ENCODE measurements at places on chromosomes 3 and 15. TPM values are rescaled to one million over a fixed set of nuclear protein-coding genes. Genes with fewer than 3 reads are reported as not detected.

SLC35G2 gene
- 7.6 TPM for total RNA-seq

- no peak overlapping the region for H3K27ac ChIP-seq
- H3K4me1 ChIP-seq, result peaks cover 7% of the 10 kb centered on the region
- peak overlapping the region; percentile 31 for H3K4me3 ChIP-seq
These were observed 12.2 kb downstream of the STAB1 start for GRCh38 chr3:52507359-52507758.

GRCh38 chr3:128007033-128007424 lies 45.2 kb upstream of the SEC61A1 start:
- no peak for DNase-seq
- H3K27me3 ChIP-seq, result peaks cover 14% of the 10 kb centered on the region
- H3K36me3 ChIP-seq, result no peaks in the 10 kb centered on the region
- no peak overlapping the region for H3K4me3 ChIP-seq
- peaks cover 23% of the 10 kb centered on the region for H3K4me1 ChIP-seq
- H3K27ac ChIP-seq, result no peak overlapping the region

SYNPR gene
- not detected for total RNA-seq

PEX5L gene
- total RNA-seq, result 0.47 TPM

- peaks cover 15% of the 10 kb centered on the region for H3K4me1 ChIP-seq
- peak overlapping the region; percentile 8 for H3K27ac ChIP-seq
- no peak overlapping the region for H3K4me3 ChIP-seq
- no peaks in the 10 kb centered on the region for H3K27me3 ChIP-seq
These were observed 47.9 kb downstream of the CDCP1 start for GRCh38 chr3:45098310-45098709.

CYP19A1 gene
- not detected for total RNA-seq

NR1I2 gene
- total RNA-seq, result not detected

GRCh38 chr3:177561769-177562392 lies 364.6 kb upstream of the TBL1XR1 start:
- peaks cover 12% of the 10 kb centered on the region for H3K4me1 ChIP-seq
- no peaks in the 10 kb centered on the region for H3K27me3 ChIP-seq
- H3K4me3 ChIP-seq, result no peak overlapping the region
- H3K27ac ChIP-seq, result no peak overlapping the region
- no peaks in the 10 kb centered on the region for H3K36me3 ChIP-seq
- no peak for DNase-seq

DNA sequence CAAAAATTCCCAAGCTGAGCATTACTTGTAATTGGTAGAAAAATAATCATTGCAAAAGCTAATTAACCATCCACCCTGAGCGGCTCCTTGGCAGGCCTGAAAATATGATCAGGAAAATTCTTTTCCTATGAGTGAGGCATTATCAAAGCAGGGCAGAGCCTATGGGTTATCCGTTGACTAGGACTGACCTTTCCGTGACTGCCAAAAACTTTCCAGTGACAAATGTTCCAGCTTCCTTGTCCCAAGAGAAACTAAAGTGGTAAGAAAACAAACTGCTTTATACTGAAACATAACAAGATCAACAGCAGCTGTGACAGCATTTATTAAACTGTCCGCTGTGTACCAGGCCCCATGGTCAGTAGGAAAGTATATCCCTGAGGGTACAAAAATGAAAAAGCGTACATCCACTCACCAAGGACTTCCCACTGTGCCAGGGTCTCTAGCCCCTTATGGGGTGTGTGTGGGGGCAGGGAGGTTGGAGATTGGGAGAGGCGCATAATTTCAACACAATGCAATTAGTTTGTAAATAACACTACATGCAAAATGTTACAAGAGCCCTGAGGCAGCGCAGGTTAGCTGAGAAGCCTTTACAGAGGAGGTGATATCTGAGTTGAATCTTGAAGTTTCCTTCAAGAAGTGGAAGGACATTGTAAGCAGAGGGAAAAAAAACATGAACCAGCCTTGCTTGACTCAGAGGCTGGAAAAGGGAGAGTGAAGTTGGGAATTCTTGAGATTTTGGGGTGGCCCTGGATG lies 8.5 kb downstream of the LIPC start:
- H3K27ac ChIP-seq, result peak overlapping the region; percentile 8
- peak; percentile 46 for DNase-seq
- no peak overlapping the region for H3K4me3 ChIP-seq

DNASE1L3 gene
- total RNA-seq, result not detected

TMEM212 gene
- total RNA-seq, result not detected

GOLGA6L7 gene
- not detected for total RNA-seq

DNA sequence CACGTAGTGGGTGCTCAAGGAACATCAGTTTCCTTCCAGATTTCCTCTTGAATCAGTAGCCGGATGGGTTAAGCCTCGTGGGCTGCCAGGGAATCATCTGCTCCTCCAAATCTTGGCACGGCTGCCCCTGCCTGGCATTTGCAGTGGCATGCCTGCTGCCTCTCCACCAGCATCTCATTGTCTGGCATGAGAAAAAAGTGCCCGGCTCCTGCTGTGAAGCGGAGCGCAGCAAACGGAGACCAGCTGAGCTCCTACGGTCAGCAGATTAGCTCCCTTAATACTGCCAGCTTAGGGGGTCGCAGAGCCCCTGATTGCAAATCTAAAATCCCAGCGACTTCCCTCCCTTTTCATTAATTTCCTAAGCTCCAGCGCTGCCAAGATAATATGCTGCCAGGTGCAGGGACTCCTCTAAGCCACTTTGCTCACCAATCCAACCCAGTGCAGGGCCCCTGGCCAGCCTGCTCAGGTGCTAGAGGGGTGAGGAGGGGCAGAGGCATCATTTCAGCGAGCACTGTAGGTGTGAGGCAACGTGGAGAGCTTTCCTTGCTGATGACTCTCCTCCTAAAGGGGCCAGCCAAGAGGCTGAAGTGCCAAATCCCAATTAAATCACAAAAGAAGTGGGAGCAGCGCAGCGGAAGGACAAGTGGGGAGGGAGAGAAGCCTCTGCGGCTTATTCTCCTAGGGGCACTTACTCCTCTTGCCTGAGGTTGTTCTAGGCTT lies 49.6 kb upstream of the ST8SIA2 start:
- peaks cover 66% of the 10 kb centered on the region for H3K27me3 ChIP-seq
- H3K4me1 ChIP-seq, result no peaks in the 10 kb centered on the region
- no peaks in the 10 kb centered on the region for H3K36me3 ChIP-seq

RASL12 gene
- not detected for total RNA-seq

DNA sequence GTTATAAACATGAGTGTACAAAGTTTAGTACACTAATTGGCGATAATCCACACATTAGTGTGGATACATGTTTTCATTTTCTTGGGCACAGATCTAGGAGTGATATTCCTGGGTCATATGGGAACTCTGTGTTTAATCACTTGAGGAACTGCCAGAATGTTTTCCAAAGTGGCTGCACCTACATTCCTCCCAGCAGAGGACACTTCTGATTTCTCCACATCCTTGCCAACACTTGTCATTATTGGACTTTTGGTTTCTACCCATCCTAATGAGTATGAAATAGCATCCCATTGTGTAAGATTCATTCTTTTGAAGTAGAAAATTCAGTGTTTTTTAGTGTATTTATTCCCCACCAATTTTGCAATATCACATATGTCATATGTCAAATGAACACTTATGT lies 53.6 kb downstream of the CFAP92 start:
- no peak overlapping the region for H3K4me3 ChIP-seq
- no peak overlapping the region for H3K27ac ChIP-seq
- H3K36me3 ChIP-seq, result no peaks in the 10 kb centered on the region
- no peaks in the 10 kb centered on the region for H3K27me3 ChIP-seq
- H3K4me1 ChIP-seq, result no peaks in the 10 kb centered on the region
- DNase-seq, result no peak

QTRT2 gene
- total RNA-seq, result 43.6 TPM

B3GALNT1 gene
- total RNA-seq, result 3.0 TPM

HTR3E gene
- not detected for total RNA-seq

GRCh38 chr3:183644244-183644643 lies 8.8 kb downstream of the KLHL24 start:
- no peaks in the 10 kb centered on the region for H3K27me3 ChIP-seq
- H3K4me3 ChIP-seq, result no peak overlapping the region
- H3K36me3 ChIP-seq, result peaks cover 21% of the 10 kb centered on the region
- DNase-seq, result no peak

CIDEC gene
- not detected for total RNA-seq

DNA sequence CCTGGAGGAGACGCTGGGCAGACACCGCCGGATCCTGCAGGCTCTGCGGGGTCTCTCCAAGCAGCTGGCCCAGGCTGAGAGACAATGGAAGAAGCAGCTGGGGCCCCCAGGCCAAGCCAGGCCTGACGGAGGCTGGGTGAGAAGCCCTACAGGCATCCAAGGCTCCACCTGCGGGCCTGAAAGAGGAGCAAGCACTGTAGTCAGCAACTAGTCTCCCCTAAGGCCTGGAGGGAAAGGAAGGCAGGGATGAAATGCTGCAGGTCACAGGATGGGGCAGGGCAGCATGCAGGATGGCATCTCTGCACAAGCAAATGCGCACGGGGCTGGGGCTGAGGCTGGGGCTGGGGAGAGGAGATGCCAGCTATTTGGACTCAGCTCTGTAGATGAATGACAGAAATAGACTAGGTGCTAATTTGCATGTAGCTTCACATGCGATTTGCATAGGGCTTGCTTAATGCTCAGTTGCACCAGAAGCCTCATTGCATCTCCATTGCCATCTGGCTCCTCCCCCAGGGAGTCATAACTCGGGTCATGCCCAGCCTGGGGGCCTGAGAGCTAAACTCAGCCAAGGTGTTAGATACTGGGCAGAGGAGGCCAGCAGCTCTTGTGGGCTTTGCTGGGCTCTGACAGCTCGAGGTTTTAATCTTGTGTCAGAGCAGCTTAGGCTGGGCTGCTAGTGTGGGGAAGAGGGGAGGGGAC lies 5.2 kb upstream of the CPLX3 start:
- no peak overlapping the region for H3K4me3 ChIP-seq
- H3K4me1 ChIP-seq, result peaks cover 23% of the 10 kb centered on the region
- peaks cover 21% of the 10 kb centered on the region for H3K27me3 ChIP-seq
- no peaks in the 10 kb centered on the region for H3K36me3 ChIP-seq
- H3K27ac ChIP-seq, result no peak overlapping the region

CLDN18 gene
- not detected for total RNA-seq

DNA sequence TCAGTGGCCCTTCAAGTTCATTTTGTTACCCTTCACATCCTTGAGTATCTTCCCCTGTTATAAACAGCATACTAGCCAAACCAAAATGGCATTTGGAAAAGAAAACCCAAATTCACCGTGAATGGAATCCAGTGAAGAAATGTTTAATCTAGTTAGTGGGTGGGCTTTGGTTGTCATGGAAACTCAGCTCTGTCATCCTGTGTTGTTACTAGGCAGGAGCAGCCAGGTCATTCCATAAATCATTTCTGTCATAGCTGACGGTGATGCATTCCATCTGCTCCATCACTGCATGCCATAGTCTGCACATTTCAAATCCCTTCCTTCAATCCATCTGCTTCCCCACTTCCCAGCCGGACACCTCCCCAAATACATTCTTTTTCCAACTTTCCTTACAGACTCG lies 140.4 kb upstream of the CGNL1 start:
- no peak for DNase-seq
- no peak overlapping the region for H3K4me3 ChIP-seq
- no peak overlapping the region for H3K27ac ChIP-seq

DNA sequence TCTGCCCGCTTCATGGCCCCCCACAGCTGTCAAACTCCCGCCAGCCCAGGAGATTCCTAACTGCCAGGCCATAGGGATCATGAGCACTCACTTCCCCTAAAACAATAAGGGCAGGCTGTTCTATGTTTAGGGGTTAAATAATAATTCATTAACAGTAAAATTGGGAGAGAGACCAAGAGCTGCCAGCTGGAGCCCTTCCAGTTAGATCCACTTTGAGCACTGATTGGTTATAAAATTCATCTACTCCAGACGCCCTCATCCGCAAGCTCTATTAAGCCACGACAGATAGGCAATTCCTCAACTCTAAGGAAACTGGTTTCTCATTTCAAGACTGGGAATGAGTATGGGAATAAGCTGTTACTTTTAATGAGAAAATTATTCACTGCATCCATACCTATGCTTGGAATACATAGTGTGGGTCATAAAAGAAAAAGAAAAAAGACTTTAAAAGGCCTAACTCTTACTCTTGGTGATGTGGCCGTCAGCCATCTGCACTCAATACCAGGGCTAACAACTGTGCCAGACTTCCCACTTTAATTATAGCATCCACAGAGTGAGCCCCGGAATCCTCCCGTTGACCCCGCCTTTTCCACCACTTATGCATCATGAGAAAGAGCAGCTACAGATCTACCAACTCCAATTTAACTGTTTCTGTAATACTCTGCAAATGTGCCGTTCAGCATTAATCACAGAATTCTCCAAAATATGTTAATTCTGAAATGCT lies 44.5 kb downstream of the IL17RD start:
- no peaks in the 10 kb centered on the region for H3K36me3 ChIP-seq
- no peaks in the 10 kb centered on the region for H3K27me3 ChIP-seq
- no peak for DNase-seq
- H3K4me1 ChIP-seq, result no peaks in the 10 kb centered on the region

GRCh38 chr15:84982301-84982920 lies 755 bp downstream of the PDE8A start:
- H3K4me1 ChIP-seq, result peaks cover 5% of the 10 kb centered on the region
- peak overlapping the region; percentile 42 for H3K27ac ChIP-seq
- H3K27me3 ChIP-seq, result no peaks in the 10 kb centered on the region
- H3K36me3 ChIP-seq, result no peaks in the 10 kb centered on the region
- DNase-seq, result peak; percentile 33
- H3K4me3 ChIP-seq, result peak overlapping the region; percentile 86

FBN1 gene
- 24.2 TPM for total RNA-seq

TM6SF1 gene
- 0.39 TPM for total RNA-seq

DNA sequence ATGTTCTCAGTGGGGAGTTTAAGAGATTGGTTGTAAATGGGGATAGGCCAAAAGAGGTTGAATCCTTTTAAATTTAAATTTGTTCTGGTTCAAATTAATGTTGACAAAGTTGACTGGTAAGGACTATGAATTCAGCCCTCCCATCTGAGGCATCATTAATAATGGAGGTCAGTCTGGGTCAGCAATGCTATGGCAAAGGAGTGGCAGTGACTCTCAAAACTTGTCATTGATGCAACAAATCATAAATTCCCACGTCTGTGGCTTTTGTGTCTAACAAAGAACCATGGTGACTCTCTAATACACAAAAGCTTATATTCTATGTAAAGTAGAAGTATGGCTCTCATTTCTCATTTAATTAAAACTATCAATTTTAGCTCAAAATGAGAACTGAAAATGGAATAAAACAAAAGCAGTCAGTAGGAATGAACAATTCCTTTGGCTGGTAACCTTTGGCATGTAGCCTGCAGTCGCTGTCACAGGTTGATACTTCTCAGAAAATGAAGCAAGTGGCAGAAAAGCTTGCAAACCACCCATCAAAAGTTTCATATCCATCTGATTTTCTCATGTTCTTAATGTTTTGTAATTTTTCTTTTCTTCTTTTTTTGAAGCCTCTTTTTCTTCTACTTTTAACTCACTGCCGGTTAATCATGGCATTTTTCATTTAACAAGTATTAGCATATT lies 12.2 kb upstream of the ZBED2 start:
- DNase-seq, result no peak
- H3K27me3 ChIP-seq, result no peaks in the 10 kb centered on the region
- H3K4me1 ChIP-seq, result peaks cover 25% of the 10 kb centered on the region
- H3K27ac ChIP-seq, result no peak overlapping the region
- no peaks in the 10 kb centered on the region for H3K36me3 ChIP-seq

PPP2R3A gene
- total RNA-seq, result 7.1 TPM

Measured in MCF 10A (cell line).